HFFc6 (cell line): ENCODE measurements at places on chromosomes 13 and 19. TPM values are rescaled to one million over a fixed set of nuclear protein-coding genes. Genes with fewer than 3 reads are reported as not detected.

GRCh38 chr13:47897411-47898050 lies 103.5 kb downstream of the SUCLA2 start:
- no peak overlapping the region for H3K27ac ChIP-seq
- H3K27me3 ChIP-seq = no peaks in the 10 kb centered on the region; the same call in 1 of the 2 replicates
- DNase-seq = no peak
- peaks cover 9% of the 10 kb centered on the region; the same call in 1 of the 2 replicates for H3K36me3 ChIP-seq
- H3K4me3 ChIP-seq = no peak overlapping the region
- peaks cover 32% of the 10 kb centered on the region for H3K4me1 ChIP-seq

DNA sequence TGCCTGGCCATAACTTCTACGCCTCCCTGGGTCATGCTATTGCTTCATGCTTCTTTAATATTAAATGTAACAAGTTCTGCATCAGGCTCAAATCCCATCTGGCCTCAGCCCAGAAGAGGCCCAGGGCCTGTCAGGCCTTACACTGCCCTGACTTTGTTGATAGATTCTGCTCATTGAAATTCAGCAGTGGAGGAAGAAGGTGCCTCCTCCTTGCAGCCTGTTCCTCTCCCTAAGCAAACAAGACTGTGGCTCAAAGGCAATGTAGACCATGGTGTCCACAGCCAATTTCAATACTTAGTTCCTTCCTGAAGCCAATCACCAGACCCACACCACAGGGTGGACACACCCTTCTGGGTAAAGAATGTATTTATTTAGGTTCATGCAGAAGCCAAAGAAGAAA lies 59.4 kb downstream of the LACC1 start:
- H3K36me3 ChIP-seq = no peaks in the 10 kb centered on the region
- peaks cover 21% of the 10 kb centered on the region for H3K27me3 ChIP-seq
- no peaks in the 10 kb centered on the region for H3K4me1 ChIP-seq
- no peak overlapping the region for H3K4me3 ChIP-seq
- H3K27ac ChIP-seq = no peak overlapping the region

ARL11 gene
- total RNA-seq = not detected in 3 replicates

DNA sequence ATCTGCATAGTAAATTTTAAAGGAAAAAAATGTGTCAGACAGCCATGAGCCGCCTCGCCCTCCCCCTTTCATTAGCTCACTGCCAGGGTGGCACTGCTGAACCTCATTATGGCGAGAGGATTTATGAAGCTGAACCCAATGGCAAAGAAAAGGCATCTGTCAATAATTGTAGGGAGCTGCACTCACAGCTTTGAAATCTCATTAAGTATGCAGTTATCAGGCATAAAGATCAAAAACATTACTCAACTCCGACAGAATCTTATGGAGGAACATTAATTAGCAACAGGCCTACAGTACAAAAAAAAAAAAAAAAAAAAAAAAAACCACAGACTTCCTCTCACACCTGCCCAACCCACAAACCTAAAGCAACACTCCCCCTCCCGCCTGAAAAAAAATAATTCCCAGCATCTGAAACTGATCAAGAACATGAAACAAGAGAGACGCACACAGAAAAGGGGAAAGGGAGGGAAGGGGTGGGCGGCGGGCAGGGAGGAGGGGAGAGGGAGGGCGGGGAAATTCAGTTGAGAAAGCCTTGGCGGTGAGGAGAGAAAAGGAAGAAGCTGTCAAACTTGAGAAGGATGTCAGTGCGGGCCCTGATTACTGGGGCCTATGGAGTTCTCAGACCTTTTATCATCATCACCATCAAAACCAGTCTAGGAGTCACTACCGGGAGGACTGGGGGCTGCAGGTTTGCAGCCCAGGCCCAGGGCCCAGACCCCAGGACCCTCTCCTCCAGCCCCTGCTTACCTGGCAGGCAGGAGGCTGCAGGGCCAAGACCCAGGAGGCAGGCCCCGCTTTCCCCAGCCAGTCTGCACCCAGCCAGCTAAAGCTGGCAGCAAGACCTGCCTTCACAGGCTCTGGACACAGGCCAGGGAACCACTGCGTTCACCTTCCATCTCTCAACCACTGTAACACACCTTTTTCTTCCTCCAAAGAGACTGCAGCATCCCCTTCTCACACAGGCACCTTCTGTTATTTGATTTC lies 8.9 kb downstream of the TSHZ3 start:
- peaks cover 73% of the 10 kb centered on the region for H3K4me1 ChIP-seq
- H3K36me3 ChIP-seq = 0 out of 2 replicates have a peak, but pooled peaks cover 3% of the 10 kb centered on the region
- no peaks in the 10 kb centered on the region; the same call in 1 of the 2 replicates for H3K27me3 ChIP-seq

IL17D gene
- 0.60 to 0.99 TPM (median 0.87 TPM) in 3 replicates for total RNA-seq

MCEMP1 gene
- not detected in 3 replicates for total RNA-seq

DNA sequence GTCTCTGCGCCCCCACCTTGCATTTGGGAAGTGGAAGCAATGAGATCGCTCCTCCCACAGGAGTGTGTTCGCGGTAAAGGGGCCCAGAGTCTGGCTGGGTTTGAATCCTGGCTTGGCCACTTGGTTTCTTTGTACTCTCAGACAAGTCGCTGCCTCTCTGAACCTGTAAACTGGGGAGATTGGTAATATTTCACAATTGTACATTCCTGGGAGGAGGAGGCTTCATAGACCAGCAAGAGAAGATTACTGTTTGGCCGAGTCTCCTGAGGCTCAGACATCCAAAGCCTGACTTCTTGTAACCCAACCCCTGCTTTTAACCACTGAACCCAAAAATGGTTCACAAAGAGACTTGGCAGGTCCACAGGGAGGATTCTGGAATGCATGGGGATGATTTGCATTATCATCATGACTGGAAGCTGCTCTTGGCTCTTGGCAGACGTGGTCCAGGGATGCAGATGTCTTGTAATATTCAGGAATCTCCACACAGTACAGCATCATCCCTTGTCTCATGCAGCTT lies 13.6 kb upstream of the STRN4 start:
- peaks cover 34% of the 10 kb centered on the region for H3K4me1 ChIP-seq
- peak; percentile 94 for DNase-seq
- no peaks in the 10 kb centered on the region; the same call in 1 of the 2 replicates for H3K27me3 ChIP-seq
- H3K4me3 ChIP-seq = peak overlapping the region; percentile 19; the same call in 1 of the 2 replicates
- no peaks in the 10 kb centered on the region for H3K36me3 ChIP-seq
- H3K27ac ChIP-seq = peak overlapping the region; percentile 91

TUBB4A gene
- total RNA-seq = not detected in 3 replicates

DNA sequence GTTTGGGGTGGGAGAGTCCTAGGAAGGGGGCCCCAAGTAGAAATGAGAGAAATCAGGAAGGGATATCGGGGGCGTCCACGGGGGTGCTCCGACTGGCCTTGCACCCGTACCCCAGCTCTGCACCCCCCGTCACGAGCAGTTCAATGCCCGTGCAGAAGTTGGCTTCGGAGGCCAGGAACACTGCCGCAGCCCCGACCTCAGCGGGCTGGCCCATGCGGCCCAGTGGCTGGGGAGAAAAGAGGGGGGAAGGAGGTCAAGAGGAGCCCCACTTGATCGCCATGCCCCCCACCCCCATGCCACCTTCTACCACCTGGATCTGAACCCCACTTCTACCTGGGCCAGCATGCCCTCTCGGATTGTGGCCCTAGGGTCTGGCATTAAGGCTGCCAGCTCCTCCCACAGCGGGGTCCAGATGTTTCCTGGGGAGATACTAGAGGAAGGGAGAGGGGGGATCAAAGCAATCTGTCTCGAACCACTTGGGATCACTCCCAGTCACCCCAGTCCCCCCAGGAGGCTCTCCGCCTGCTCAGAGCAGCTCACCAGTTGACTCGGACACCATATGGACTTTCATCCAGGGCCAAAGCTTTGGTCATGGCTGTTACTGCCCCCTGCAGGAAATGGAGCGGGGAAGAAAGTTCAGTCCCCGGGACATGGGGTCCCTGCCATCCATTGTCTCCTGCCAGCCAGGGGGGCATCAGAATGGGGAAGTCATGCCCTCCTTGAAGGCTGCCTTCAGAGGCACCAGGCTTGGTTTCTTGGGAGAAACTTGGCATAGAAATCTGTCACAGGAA lies 2.5 kb upstream of the BCAT2 start:
- H3K27ac ChIP-seq = no peak overlapping the region
- no peaks in the 10 kb centered on the region for H3K36me3 ChIP-seq
- H3K27me3 ChIP-seq = peaks cover 4% of the 10 kb centered on the region

GRCh38 chr19:47187797-47188196 lies 43.2 kb downstream of the BBC3 start:
- no peak overlapping the region for H3K4me3 ChIP-seq
- peaks cover 38% of the 10 kb centered on the region for H3K4me1 ChIP-seq

DNA sequence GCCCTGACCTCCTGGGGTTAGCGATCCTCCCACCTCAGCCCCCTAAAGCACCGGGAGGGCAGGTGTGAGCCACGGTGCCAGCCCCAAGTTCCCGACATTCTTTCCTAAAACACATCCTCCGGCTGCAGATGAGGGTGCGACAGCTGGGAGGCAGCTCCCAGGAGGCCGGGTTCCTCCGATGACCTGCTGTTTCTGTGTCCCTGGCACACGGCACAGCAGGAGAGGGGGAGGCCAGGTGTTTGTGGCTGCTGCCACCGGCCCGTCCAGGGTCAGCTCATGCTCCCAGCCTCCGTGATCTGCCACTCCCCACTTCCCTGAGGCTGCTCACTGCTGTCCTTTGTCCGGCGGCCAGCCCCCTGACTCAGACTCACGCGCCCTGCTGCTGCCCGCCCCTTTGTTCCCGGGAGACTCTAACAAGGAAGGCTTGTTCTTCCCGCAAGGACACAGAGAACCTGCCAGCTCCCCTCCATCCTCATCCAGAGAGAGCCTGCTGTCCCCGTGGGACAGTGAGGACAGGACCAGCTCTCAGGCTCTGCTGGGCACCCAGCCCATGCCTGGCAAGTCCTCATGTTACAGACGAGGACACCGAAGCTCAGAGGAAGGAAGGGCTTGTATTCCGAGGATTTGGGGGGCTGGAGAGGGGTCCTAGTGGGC lies 10.6 kb upstream of the MADCAM1 start:
- H3K27me3 ChIP-seq = peaks cover 5% of the 10 kb centered on the region
- H3K36me3 ChIP-seq = peaks cover 2% of the 10 kb centered on the region; the same call in 1 of the 2 replicates
- no peak overlapping the region; the same call in 1 of the 2 replicates for H3K4me3 ChIP-seq
- peaks cover 6% of the 10 kb centered on the region; the same call in 1 of the 2 replicates for H3K4me1 ChIP-seq
- H3K27ac ChIP-seq = no peak overlapping the region

- H3K4me1 ChIP-seq = peaks cover 25% of the 10 kb centered on the region
- H3K27me3 ChIP-seq = peaks cover 9% of the 10 kb centered on the region
- H3K27ac ChIP-seq = no peak overlapping the region
- no peak for DNase-seq
These were observed 6.8 kb downstream of the TRAPPC6A start for GRCh38 chr19:45171211-45171623.

DNA sequence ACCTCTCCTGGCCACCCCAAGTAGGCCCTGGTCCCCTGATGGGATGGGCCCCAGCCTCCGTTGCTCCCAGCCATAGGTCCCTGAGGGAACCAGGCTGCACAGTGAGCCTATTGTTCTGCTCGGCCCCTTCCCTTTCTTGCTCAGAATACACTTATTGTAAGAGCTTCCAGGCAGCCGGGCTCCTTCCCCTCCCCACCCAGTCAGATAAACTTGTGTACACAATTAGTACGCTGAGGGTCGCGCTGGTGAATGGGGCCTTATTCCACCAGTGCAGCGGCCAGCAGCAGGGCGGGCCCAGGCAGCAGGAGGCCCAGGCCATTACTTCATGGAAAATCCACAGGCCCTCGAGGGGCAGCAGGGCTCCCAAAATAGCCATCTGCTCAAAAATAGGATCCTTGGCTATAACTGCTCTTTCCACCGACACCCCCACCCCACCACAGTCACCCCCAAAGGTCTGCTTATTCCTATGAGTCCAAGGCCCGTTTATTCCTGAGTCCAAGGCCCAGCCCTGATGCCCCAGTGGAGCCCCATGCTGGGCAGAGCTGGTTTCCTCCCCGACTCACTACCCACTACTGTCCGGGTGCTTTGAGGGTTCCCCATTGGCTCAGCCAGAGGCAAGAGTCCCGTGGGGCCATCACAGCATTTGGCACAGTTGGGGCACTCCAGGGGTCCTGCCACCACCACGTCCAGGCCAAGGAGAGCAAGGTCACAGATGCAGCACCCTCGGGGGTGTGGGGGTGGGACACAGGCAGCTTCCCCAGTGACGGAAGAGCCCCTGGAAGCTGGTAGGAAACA lies 22.1 kb downstream of the CAPN12 start:
- 0 out of 2 replicates have a peak, but pooled peaks cover 11% of the 10 kb centered on the region for H3K4me1 ChIP-seq
- DNase-seq = no peak
- H3K36me3 ChIP-seq = peaks cover 17% of the 10 kb centered on the region
- peaks cover 42% of the 10 kb centered on the region for H3K27me3 ChIP-seq
- peak overlapping the region; percentile 24 for H3K27ac ChIP-seq

DNA sequence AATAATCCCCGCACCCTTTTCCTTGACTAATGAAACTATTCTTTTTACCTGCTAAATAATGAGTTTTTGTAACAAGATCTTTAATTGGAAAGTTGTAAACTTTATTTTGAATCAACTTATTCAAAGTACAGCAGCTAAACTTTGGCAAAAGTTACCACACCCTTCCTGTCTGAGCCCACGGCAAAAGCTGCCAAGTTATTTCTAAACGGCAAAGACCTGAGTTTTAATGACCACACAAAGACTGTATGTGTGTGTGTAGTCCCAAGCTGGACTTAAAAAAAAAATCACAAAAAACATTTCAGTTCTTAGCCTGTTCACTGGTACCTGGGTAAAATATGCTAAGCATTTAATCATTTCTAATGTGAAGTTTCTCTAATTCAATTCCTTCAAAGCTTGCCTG lies 60.7 kb downstream of the ZAR1L start:
- H3K4me3 ChIP-seq = no peak overlapping the region
- DNase-seq = no peak
- H3K27ac ChIP-seq = no peak overlapping the region

NAXD gene
- 21.0 and 25.8 TPM in 2 replicates for total RNA-seq

CCDC70 gene
- not detected in 3 replicates for total RNA-seq

CEACAM21 gene
- total RNA-seq = not detected in 3 replicates
